Activated CD8-positive, alpha-beta memory T cell treated with anti-CD3 and anti-CD28 coated beads for 4 hours (primary cell): ENCODE measurements at places on chromosomes 7 and 10.

DNA sequence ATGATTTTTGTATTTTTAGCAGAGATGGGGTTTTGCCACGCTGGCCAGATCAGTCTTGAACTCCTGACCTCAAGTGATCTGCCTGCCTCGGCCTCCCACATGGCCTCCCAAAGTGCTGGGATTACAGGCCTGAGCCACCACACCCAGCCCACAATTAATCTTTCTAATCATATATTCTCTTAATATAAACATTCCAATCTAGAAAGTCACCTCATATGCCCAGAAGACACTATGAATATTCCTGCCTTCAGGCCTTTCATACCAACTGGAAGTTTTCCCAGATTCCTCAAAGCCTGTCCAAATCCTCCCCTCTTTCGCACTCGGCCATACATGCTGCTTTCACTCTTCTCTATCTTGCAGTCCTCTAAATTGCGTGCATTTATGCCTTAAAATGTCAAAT, 32.6 kb downstream of the PDZD8 start:
- DNase-seq: no peak

- DNase-seq: no peak
Measured at GRCh38 chr10:82685087-82685486, 810.1 kb downstream of the NRG3 start.

GRCh38 chr10:84188815-84189214, 5.5 kb upstream of the CDHR1 start:
- DNase-seq: no peak

- no peak for DNase-seq
Measured at GRCh38 chr7:30225863-30226613, 58.4 kb upstream of the ZNRF2 start.

DNA sequence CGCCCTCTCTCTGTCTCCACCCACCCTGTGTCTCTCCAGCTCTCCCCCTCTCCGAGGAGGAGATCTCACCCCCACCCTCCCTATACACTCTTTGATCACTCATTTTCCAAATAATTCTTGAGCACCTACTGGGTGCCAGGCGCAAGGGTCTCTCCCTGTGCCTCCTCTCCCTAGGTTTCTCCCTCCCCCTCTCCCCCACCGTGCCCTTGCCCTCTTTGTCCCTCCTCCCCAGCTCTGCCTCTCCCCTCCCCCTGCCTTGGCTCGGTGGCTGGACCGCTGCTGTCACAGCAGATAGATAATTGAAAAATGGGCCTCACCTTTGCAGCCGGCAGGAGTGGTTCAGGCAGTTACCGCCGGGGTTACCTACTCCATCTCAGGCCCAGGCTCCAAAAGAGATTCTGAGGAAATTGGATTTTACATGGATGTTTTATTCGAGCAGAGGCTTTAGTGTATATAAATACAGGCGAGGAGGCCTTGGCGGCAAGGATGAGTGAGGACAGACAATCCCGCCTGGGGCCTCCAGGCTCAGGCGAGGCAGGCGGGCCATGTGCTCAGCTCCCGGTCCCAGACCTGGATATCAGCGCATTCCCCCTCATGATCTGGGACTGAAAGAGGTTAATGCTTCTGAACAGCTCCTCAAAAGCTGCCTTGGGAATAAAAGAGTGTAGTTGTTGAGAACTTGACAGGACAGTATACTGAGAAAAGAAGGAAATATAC, 60.8 kb upstream of the BTRC start:
- no peak for DNase-seq

DNA sequence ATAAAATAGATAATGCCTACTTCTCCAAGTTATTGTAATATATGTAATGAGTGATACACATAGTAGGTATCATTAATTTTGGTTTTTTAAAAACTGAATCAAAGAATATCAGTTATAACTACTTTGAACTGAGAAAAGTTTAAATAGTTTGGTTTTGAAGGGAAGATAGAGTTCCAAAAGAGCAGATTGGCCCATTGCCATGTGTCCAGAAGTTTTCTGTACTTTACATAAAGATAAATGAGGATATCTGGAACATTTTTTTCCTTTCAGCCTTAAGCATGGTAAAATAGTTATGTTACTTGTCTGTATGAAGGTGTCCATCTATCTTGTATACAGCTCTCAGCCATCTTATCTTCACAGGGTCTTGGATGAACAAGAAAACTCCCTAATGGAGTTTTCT, 97.9 kb upstream of the MXI1 start:
- DNase-seq: no peak

GRCh38 chr7:100049441-100050291, at the start of gene ZSCAN21:
Gene ZSCAN21, plus strand, starts transcription at chr7:100049774. Its CDS starts 7,233 bp downstream, at chr7:100057007.
- DNase-seq: peak; percentile 67

DNA sequence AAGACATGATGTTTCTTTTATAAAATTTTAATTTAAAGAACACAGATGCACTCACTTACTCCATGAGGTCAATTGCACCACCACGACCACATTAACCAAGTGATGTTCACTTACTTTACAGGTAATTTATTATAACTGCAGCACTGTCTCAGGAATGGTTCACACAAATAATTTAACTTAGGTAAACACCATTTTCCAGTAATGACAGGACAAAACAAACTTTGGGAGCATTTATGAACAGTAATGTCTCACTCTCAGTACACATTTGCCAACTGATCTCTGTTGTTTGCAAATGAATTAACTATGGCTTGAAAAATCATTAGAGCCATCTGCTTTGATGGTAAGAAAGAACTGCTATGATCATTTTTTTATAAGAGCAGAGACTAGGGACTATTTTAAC, 150.4 kb downstream of the ETV1 start:
- DNase-seq: no peak

GRCh38 chr10:12041766-12042408, 722 bp downstream of the UPF2 start:
- DNase-seq: peak; percentile 12

- no peak for DNase-seq
Measured at GRCh38 chr10:112374724-112375541, 1.0 kb downstream of the ACSL5 start.

- DNase-seq: no peak
Measured at GRCh38 chr7:27409776-27410175, 167.2 kb downstream of the EVX1 start.

DNA sequence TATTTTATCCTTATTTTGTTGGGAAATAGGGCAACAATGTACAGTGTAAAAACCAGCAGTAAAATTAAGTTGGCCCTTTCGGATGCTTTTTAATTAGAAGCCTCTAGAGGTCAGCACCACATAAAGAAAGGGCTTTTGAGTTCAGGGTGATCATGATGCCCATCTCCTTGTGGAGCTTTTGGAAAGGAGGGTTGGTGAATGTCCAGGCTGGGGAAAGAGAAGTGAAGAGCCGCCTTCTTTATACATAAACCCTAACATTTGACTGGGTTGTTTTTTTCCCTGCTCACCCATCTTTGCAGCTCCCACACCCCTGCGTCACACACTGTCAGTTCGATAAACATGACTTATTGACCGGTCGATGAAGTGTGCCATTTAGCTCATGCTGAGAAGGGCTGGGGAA, 29.8 kb downstream of the MTURN start:
- no peak for DNase-seq

DNA sequence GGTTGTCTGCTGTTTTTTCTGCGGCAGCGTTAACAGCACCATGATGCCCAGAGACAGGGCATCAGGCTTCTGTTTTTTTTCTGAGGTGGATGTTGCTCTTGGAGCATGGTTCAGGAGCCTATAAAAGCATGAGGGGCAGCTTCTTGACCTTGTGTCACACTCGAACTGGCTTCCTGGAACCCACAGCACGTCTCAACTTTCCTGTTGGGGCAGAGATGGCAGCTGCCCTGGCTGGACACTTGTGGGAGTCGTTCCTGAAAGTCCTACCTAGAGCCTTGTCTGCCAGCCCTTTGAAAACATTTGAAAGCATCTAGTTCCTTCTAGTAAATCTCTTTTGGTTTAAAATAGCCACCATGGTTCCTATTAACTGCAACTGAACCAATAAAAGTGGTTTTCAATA, 28.9 kb upstream of the PRKAG2 start:
- DNase-seq: no peak

GRCh38 chr7:45221896-45222604, 64.5 kb downstream of the RAMP3 start:
- no peak for DNase-seq

DNA sequence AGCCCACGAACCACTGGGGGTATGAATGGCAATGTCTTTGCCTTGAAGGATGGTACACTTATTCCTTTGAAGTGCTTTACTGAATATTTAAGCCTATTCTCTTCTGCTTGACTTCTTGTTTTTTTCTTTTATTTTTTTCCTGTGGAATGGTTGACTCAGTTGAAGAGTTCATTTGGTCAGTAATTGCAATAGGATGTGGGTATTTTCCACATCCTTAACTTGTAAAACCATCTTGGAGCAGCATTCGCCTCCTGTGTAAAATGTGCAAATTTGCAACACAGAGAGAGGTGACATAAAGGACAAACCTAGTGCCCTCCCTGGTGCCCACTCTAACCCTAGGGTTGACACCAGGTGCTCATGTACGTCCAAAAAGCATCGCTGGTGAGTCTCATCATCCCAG, 347.0 kb downstream of the GATA3 start:
- no peak for DNase-seq

DNA sequence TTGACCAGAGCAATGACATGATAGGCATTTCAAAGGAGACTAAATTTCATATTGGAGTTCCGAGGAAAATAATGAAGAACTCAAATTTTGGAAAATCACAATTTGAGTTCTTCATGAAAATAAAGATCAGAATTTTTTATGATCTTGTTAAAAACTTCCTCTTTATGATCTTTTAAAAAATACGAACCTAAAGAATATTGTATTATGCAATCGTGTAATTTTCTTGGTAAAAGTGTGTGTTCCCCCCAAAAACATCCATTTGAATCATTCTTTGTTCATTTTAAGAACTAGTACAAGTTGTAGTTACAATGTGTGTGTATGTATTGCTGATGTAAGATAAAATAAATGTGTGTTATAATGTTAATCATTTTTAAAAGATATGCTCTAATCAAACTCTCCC, 79.3 kb upstream of the PDK4 start:
- no peak for DNase-seq

DNA sequence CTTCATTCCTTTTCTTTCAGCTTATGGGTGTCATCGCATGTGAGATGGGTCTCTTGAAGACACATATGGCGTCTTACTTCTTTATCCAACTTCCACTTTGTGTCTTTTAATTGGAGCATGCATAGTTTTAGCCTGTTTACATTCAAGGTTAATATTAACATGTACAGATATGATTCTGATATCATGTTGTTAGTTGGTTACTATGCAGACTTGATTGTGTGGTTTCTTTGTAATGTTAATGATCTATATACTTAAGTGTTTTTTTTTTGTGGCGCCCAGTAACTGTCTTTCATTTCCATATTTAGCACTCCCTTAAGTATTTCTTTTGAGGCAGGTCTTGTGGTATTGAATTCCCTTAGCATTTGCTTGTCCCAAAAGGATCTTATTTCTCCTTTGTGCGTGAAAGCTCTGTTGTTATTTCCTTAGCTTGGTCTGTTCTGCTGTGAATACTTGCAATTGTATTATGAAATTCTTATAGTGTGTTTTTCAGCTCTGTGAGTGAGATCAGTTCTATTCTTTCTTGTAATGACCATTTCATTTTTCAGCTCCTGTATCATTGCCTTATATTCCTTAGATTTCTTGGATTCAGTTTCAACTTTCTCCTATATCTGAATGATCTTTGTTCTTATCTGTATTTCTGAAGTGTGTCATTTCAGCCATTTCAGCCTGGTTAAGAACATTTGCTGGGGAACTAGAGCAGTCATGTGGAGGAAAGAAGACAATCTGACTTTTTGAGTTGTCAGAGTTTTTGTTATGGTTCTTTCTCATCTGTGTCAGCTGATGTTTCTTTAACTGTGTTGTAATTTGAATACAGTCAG, 88.4 kb downstream of the ABCA13 start:
- no peak for DNase-seq

DNA sequence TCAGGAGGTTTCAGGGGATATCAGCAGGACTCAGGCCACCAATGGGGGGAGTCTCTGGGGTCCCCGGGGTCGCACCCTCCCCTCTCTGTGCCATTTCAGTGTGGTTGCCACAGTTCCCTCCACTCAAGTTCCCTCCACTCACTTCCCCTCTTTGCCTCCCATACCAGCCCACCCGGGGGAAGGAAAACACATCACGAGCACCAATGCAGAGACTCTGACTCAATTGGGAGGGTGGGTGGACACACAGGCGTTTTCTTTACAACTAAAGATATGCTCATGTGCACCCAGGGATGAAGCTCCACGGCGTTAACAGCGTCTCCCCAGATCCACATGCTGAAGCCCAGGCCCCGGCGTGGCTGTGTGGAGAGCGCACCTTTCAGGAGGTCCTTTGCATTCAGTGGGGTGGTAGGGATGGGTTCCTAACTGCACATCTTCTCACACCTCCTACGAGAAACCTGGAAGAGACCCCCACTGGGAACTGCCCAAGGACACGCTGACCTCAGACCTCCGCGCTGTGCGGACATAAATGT, 254.1 kb downstream of the ZMYND11 start:
- DNase-seq: no peak

GRCh38 chr7:106514881-106515280, 146.1 kb downstream of the CCDC71L start:
- no peak for DNase-seq

- no peak for DNase-seq
Measured at GRCh38 chr7:114148779-114149178, 230.0 kb upstream of the PPP1R3A start.

- no peak for DNase-seq
Measured at GRCh38 chr10:117272195-117273076, 31.5 kb downstream of the SLC18A2 start.

DNA sequence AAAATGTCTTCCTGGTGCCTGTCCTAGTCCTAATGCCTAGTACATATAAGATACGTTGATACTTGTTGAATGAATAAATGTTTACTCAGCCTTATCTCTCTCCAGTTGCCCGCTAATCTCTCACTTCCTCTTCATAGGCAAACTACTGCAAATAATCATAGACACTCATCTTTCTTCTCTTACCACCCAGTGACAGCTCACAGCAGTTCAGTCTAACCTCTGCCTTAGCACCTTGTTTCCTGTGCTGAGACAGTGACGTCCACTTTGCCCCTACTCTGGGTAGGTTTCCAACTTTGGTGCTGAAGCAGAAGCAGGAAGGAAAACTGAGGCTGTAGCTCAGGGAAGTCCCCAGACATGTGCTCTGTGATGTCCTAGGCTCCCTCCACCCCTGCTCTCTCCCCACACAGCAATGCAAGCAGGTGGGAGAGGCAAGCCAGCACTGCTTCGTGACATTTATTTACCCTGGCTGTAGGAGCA, 45.5 kb upstream of the RHOBTB1 start:
- no peak for DNase-seq

DNA sequence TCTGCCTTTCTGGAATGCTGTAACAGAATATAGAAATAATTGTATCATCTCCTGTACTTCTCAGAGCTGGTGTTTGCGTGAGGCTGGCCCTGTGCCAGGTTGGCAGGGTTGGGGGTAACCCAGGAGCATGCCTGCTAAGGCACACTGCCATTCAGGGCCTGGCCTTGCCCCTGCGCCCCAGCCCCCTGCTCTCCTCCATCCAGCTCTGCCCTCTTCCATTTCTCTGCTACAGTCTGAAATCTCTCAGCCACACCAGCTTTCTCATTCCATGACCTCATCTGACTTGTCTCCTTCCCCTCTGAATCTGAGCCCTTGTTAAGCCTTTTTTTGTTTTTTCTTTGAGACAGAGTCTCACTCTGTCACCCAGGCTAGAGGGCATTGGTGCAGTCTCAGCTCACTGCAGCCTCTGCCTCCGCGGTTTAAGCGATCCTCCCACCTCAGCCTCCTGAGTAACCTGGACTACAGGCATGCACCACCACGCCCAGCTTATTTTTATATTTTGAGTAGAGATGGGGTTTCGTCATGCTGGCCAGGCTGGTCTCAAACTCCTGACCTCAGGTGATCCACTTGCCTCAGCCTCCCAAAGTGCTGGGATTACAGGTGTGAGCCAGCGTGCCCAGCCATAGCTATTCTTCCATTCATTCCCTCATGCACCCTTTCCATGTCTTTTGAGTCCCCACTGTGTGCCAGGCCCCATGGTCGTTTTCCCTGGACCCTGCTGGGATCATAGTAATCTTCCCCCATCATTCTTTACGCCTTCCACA, 206.8 kb downstream of the CUX1 start:
- no peak for DNase-seq
